ENCODE measurements at places on chromosomes 13 and 19.

DNA sequence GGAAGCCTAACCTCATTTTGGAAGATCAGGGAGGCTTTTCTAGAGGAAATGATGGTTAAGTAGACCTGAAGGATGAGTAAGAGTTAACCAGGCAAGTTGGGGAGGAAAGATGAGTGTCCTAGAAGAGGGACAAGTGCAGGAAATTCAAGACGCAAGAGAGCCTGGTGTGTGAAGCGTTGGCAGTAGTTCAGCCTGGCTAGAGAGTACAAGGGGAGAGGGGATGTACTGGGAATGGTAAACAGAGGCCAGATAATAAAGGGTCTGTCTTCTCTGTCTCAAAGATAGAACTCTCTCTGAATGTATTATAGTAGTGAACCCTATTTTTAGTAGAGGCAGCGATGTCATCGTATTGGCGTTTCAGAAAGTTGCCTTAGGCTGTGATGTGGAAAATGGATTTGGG is 9.7 kb downstream of the DPY19L3 start:
- DNase-seq = no peak

GRCh38 chr19:45170146-45171106 is 7.6 kb downstream of the TRAPPC6A start:
- no peak for DNase-seq

DNA sequence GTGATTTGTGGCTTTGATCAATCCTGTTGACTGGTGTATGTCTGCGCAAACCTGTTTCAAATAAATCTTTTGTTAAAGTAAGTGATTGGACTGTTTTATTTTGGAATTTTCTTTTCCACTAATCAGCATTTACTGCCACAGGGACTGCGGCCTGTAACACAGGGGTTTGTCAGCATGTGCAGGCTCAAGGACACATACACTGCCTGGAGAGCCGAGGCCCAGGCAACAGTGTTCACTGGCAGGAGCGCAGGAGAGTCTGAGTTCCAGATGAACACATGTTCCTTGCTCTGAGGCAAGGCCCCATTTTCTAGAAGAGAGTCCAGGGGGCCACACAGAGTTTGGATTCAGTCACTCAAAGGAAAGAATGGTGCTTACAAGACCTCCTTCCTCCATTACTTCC is 26.0 kb downstream of the SHISA2 start:
- DNase-seq = no peak

DNA sequence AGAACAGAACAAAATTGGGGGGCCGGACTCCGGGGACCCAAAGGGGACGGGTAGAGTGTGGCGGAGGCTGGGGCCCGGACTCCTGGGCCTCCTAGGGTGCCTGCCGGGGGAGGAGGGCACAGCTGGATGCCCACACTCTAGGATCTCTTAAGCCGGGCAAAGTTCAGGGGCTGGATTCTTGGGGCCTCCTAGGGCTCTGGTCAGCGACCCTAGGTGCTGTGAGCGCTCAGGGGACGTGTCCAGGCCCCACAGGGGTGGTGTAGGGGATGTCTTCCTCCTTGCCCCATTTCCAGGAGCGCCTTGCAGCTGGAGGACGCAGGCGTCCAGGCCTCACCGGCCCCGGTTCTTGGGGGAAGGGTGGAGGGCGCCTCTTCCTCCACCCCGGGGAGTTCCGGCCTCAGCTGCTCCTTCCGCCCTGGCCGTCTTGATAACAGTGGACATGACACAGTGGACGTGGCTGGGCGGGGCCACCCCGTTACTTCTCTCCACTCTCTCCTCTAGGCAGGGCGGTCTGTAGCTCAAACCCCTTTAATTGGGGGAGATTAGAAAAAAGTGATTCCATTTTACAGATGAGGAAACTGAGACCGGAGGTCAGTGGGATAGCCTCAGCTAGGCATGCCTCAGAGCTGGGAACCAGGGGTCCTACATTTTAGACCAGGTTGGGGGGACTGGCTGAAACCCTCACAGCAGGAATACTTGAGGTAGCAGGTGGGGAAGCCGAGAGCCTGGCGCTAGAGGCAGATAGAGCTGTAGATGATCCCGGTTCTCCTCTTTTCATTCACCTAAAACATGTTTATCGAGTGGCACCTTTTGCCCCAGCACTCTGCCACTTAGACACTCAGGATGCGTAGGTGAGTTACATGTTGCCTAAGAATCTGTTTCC is 705 bp downstream of the STXBP2 start:
- DNase-seq = no peak

DNA sequence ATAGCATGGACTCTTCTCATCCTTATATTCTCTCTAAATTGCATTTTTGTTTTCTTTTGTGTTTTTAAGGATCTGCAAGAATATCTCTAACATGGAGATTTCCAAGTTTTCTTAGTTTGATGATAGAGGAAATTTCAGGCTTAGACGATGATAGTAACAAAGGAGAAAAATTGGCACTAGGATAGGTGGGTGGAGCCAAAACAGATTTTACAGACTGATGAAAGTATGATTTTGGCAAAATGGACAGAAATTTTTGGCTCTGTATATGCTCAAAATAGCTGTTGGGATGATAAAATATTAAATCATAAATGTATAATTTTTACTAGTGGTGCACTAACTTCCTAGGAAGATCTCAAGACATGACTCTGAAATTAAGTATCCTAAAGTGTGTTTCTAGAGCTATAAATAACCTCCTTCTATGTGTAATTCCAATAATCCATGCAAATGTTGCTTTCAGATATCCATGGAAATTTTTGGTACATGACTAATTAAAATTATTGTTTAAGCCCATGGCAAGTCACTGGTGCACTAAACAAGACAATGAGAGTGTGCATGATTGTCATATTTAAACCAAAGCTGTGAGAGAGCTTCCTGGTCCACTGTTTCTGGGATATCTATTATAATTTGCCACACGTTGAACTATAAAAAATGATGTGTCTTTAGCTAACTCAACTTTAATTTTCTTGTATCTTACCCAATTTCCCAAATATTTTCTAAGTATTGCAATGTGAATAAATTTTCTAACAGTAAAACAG is 55.8 kb upstream of the NBEA start:
- DNase-seq = no peak

GRCh38 chr19:47266401-47266941 is 8.2 kb upstream of the INAFM1 start:
- no peak for DNase-seq

DNA sequence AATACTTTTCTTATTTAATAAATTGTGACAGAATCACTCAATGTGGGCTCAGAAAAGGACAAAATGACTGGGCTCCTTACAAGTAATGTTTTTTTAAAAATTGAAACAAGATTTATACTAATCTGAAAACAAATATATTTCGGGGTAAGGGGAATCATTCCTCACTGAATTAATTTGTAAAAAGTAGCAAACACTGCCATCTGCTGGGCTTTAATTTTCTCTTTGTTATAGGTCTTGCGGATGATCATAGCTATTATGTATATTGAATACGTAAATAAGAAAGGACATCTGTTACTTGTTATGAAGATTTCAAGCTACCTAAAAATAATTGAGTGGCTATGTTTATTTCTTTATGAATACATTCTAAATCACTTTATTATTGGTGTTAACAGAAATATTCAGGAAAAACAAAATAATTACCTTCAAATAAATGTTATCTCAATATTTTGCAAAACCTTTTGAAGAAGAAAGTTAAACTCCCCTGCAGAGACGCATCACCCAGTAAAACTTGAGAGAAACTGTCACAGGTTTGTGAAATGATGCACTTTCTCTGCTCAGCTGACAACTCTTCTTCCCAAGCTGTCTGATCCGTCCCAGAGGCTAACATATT is 17.8 kb upstream of the ENOX1 start:
- peak; percentile 54 for DNase-seq

- no peak for DNase-seq
Measured at GRCh38 chr19:58397533-58398037, 2.1 kb downstream of the RNF225 start.

- DNase-seq = no peak
Measured at GRCh38 chr19:35484252-35485036, 5.8 kb downstream of the KRTDAP start.

DNA sequence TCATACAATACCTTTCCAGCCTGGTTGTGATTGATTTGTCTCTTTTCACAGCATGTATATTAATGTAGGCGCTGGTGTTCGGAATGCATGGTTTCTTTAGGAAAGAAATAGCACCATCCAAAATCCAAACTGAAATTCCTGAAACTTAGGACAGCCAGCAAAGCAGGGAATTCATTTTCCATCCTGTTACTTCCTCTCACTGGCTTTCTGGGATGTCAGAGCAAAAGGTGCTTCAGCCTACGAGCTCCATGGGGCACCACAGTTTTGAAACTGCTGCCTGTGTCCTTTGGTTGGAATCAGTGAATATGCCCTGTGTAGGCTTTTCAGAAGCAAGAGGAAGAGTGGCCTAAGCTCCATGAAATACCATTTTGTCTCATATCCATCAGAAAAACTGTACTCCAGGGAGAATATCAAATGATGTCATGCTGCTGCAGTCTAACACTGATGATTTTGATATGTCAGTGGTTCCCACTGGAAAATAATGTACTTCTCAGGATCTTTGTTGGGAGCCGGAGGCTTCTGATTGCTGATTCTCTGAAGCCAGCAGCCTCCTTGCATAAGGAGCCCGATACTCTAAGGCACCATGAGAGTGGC is 117.8 kb upstream of the SERP2 start:
- no peak for DNase-seq

GRCh38 chr13:67061750-67062149 is 168.4 kb downstream of the PCDH9 start:
- no peak for DNase-seq

DNA sequence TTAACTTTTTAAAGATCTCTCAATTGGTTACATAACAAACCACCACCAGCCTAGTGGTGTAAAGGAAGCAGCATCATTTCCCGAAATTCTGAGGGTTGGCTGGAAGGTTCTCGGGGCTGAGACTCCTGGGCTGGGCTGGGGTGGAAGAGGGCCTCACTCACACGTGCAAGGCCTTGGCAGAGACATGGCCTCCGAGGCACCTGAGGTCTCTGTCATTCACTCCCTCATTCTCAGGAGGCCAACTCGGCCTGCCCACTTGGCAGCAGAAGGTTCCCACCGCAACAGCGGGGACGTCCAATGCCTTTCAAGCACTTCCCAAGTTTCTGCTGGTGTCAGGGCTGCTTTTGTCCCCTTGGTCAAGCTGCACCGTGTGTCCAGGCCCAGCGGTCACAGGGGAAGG is 18.6 kb upstream of the RASA3 start:
- no peak for DNase-seq

DNA sequence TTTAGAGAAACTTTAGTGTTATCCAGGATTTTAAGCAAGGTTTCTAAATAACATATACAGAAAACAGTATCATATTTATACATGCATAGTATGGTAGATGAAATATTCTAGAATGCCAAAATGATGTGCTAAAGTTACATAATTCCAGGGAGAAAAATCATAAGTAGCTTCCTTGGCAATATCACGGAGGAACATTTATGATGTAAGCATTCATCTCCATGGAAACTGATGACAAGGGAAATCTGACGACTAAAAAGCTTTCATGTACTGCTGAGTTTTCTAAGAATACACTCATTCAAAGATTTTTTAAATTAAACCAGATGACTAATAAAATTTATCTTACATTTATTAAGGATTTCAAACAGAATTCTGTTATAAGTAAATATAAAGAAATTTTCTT is 4.7 kb downstream of the TEX30 start:
- DNase-seq = no peak

- no peak for DNase-seq
Measured at GRCh38 chr13:104318121-104318520, 1251.9 kb upstream of the SLC10A2 start.

GRCh38 chr13:80473695-80474094 is 132.8 kb upstream of the SPRY2 start:
- DNase-seq = no peak

GRCh38 chr13:24527266-24527775 is 14.7 kb upstream of the PARP4 start:
- no peak for DNase-seq

GRCh38 chr13:113369189-113369588 is 5.3 kb upstream of the GRTP1 start:
- DNase-seq = no peak

GRCh38 chr19:47309038-47309437 is 623 bp upstream of the C5AR1 start:
- no peak for DNase-seq

- peak; percentile 59 for DNase-seq
Measured at GRCh38 chr13:69857183-69857821, 250.3 kb upstream of the ATXN8OS start.

DNA sequence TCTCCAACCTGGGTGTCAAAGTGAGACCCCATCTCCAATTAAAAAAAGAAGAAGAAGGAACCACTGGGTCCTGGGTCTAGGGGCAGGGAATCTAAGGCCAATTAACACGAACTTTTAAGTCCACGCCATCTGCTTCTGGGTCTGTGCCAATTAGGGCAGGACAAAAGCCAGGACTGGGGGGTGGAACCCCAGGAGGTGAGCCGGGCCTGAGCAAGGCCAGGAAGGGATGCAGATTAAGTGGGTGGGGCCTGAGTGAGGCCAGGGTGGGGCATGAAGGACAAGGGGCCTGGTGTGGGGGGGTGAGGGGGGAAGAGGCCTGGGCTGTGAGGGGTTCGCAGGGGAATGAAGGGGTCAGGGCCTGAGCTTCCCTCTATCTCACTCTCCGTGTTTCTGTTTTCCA is 26.3 kb upstream of the ZNF83 start:
- DNase-seq = no peak

GRCh38 chr19:418761-419671 is 10.1 kb upstream of the C2CD4C start:
- DNase-seq = no peak
